ENCODE measurements at places on chromosomes 3 and 15.

GRCh38 chr15:73978896-73979295 is 13.2 kb downstream of the STOML1 start:
- DNase-seq, result no peak

- DNase-seq, result no peak
These were observed 434.9 kb upstream of the THRB start for GRCh38 chr3:24929521-24929920.

- DNase-seq, result no peak
These were observed 213.0 kb downstream of the SSR3 start for GRCh38 chr3:156341831-156342416.

- no peak for DNase-seq
These were observed 406.0 kb downstream of the GAP43 start for GRCh38 chr3:116029266-116029665.

- DNase-seq, result no peak
These were observed 219.2 kb upstream of the ARHGEF26 start for GRCh38 chr3:153901991-153902390.

DNA sequence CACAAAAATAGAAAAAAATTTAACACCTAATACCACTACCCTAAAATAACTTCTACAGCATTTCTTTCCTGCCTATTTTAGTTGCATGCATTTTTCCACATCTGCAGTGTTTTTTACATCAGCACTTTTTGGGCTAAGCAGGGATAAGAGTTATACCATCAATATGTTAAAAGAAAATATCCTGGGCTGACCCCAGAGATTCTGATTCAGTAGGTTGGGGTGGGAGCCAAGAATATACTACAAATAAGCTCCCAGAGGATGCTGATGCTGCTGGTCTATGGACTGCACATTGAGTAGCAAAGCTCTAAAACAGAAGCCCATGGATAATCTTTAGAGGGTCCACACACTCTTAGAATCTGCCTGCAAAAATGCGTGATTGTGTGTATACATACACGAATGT is 14.8 kb downstream of the FYCO1 start:
- DNase-seq, result no peak

DNA sequence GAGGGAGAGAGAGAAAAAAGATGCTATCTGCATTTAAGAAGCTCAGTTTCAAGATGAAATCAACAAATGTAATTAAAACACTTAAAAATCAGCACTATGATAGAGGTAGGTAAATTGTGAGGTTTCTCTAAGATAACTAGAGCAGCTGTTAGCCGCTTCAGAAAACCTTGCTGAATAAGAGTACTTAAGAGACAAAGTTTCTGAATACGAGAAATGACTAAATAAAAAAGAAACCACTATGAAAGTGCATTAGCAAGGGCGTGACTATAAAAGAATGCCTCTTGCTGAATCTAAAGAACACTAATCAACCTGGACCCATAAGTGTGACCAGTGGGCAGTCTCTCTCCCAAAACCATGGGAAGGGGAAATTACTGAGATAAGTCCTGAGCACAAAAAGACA is 41.8 kb downstream of the IQCB1 start:
- DNase-seq, result no peak

- no peak for DNase-seq
These were observed 17.6 kb upstream of the PLA2G4D start for GRCh38 chr15:42111924-42112323.

DNA sequence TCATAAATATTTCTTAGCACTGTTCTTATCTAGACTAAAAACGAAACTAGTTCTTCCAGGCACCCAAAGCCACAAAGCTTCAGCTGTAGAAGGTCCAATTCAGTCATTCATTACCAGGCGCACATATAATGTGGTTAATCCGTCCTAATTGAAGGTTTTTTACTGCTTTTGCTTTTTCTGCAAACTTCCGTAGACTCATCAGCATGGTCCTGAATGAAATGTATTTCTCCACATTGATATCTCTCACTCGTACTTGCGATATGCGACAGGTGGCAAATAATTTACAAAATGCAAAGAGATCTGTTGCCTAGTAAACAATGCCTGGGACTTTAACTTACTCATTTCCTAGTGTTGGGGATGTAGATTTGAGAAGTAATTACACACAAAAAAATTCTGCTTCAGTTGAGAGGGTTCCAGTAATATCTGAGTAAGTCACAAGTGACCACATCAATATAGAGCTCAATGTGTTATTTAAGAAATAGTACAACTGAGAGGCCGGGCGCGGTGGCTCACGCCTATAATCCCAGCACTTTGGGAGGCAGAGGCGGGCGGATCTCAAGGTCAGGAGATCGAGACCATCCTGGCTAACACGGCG is 75.0 kb upstream of the MBNL1 start:
- no peak for DNase-seq

- DNase-seq, result no peak
These were observed 60.8 kb downstream of the UACA start for GRCh38 chr15:70702584-70702983.

- peak; percentile 2 for DNase-seq
These were observed 1.4 kb upstream of the ROBO2 start for GRCh38 chr3:77038468-77038929.

GRCh38 chr15:64161688-64162477 is 939 bp downstream of the PPIB start:
- DNase-seq, result no peak

DNA sequence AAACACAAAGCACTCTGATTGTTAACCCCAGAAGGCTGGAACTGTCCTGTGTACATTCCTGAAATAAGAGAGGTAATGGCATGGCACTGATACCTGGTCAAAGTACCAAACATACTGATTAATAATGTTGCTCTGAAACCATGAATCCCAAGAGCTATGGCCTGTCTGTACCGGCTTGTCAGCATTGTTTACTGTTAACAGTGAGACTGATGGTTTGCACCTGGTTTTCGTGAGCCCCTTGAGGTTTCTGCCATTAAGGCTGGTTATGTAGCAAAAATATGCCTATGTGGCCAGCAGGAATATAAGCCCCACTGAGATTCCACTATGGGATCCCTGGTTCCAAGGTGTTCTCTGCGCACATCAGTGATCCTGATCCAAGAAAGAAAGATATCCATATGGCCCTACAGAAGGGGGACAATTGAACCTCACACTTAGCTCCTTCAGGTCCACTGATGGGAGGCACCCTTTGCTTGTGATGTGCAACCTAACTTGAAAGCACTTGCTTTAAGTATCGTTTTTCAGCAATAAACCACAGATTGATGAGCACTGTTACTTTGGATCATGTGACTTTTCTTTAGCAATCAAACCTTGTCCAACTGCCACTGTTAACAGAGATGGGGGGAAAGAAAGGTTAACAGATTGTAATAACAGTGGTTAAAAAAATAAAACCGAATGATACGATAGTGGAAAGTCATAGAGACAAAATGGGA is 65.2 kb downstream of the TBL1XR1 start:
- no peak for DNase-seq

- no peak for DNase-seq
These were observed 26.3 kb downstream of the CLDN16 start for GRCh38 chr3:190414297-190414696.

- DNase-seq, result no peak
These were observed 156.7 kb upstream of the CCDC54 start for GRCh38 chr3:107220538-107220937.

- no peak for DNase-seq
These were observed 514 bp upstream of the PPP4R2 start for GRCh38 chr3:72996121-72996472.

DNA sequence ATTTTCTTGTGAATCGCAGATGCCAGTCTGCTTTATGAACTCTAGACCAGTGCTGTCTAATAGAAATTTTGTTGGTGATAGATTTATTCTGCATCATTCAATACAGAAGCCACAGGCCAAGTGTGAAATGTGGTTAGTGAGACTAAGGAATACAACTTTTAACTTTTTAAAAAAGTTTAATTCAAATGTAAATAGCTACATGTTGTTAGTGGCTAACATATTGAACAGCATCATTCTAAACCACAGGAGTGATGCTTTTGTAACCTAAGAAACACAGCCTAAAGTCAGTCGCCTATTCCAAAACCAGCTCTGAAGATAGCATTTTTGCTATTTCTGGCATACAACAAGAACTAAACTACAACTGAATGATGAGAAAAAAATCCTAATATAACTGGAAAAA is 164.8 kb upstream of the CBLB start:
- no peak for DNase-seq

- no peak for DNase-seq
These were observed 224.4 kb downstream of the RYR3 start for GRCh38 chr15:33535135-33535534.

GRCh38 chr15:49918121-49918520 is 200.9 kb downstream of the ATP8B4 start:
- DNase-seq, result no peak

DNA sequence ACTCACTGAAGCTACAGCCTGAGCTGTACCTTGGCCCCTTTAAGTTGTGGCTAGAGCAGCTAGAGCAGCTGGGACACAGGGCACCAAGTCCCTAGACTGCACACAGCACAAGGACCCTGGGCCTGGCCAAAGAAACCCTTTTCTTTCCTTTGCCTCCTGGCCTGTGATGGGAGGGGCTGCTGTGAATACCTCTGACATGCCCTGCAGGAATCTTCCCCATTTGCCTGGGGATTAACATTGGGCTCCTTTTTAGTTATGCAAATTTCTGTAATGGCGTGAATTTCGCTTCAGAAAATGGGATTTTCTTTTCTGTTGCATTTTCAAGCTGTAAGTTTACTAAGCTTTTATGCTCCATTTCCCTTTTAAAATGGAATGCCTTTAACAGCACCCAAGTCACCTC is 611.2 kb upstream of the ARPP21 start:
- no peak for DNase-seq

GRCh38 chr3:98807561-98807960 is 44.4 kb downstream of the ST3GAL6 start:
- no peak for DNase-seq

- DNase-seq, result no peak
These were observed 81.4 kb downstream of the DNAJB8 start for GRCh38 chr3:128385080-128385832.

GRCh38 chr3:57727106-57727505 is 29.0 kb upstream of the SLMAP start:
- no peak for DNase-seq

- DNase-seq, result no peak
These were observed 250.7 kb downstream of the OPA1 start for GRCh38 chr3:193843474-193844301.

DNA sequence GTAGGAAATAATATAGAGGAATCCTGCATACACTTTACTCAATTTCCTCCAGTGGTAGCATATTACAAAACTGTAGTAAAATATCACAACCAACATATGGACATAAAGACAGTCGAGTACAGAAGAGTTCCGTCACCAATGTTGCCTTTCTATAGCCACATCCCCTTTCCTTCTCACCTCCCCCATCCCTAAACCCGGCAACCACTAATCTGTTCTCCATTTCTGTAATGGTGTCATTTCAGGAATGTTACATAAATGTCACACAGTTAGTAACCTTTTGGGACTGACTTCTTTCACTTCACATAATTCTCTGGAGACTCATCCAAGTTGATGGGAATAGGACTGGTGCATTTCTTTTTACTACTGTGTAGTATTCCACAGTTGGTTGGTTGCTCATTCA is 41.4 kb upstream of the ATG7 start:
- no peak for DNase-seq

DNA sequence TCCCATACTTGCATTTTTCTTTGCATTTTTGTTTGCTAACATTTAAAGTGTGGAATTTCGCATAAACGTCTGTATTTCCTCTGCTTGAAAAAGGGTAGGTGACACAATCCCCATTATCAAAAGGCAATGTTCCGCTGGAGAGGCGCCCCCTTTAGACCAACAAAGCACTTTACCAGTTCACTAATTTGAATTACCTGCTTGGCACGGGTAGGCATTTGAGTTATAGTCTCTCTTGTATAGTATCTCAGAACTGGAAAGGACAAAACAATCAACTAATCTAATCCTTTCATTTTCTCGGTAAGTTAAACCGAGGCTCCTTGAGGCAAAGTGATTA is 775 bp upstream of the CCDC39 start:
- no peak for DNase-seq

DNA sequence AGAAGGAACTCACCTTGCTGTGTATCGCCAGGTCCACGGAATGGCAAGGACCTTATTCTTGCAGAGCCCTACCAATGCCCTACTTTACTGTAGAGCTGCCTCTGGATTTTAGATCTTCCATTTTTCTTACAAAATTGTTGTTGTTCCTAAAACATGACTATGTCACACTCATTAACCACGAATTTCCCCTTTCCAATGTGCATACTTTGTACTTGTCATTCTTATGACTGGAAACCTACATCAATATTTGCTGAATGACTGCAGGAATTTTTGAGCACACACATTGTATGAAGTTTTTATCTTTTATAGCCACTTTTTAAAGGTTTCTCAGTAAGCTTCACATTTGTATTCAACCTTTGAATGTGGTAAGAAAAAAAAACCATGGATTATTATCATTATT is 35.9 kb upstream of the CMSS1 start:
- no peak for DNase-seq

DNA sequence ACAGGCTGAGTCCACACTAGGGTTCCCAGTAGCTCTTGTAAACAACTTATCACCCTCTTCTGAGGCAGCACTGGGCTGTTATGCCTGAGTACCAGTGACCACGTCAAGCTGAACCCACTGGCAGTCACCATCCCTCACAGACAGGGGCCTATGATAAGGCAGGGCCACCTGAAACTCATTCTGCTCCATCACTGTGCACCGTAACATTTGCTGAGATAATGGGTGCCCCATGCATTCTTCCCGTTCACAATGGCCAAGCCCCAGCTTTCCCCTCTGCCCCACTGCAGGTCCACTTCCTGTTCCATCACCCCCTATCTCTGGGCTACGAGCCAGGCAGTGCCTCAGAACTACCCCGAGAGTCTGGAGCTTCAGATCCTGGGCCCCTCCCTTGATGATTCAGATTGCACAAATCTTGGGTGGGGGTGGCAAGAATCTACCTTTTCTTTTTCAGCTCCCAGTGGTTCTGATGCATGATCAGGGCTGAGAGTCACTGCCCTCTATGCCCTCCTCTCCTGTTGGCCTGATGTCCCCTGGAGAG is 158.0 kb downstream of the RAB11A start:
- no peak for DNase-seq

DNA sequence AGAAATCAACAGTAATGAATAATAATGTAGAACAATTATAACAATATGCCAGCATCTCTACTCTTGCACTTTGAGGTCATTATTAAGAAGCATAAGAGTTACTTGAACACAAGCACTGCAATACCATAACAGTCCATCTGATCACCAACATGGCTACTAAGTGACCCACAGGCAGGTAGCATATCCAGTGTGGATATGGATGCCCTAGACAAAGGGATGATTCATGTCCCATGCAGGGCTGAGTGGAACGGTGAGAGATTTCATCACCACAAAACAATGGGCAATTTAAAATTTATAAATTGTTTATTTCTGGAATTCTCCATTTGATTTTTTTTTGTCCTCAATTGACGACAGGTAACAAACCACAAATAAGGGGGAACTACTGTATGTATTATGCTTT is 107.7 kb upstream of the TSC22D2 start:
- no peak for DNase-seq

GRCh38 chr15:67207555-67208207 is 46.8 kb downstream of the AAGAB start:
- DNase-seq, result no peak

Data from GOT3 (cell line).